ENCODE measurements at places on chromosomes 7 and 10. TPM values are rescaled to one million over a fixed set of nuclear protein-coding genes. Genes with fewer than 3 reads are reported as not detected.
A peak's percentile ranks its signal among the peaks of the same experiment; 100 is the strongest.

DNA sequence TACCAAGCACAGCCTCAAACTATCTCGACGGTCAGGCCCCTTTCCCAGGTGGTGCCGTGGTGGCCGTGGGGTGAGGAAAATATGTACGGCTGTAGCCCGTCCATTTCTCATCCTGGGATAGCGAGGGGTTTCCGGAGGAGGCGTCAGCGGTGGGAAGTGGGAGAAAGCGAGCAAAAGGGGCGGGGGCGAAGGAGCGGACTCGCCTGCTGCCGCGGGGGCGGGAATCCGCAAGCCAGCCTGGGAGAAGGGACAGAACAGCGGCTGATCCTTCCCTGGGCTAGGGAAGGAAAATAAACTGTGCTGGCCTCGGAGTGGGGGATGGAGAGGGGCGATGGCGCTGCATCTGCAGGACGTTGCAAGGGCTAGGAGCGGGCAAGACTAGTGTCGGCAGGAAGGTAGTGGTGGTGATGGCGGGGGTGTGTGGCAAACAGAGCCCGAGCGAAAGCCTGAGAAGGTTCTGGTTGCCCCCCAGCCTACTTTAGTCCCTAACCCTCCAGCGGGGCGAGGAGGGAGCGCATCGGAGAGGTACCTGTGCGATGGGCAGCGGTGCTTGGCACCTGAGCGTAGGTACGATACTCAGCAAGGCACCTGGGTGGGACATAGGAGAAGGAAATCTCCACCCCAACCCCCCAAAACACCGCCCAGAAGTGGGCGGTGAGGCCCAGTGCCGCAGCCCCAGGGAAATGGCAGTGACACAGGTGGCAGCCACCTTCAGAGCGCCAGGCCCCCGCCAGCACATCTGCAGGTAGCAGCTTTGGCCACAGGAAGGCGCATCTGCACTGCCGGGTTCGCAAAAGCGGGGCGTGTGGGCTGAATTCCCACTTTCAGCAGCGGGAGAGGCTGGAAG, 49.9 kb upstream of the STEAP1B start:
- peaks cover 73% of the 10 kb centered on the region for H3K27me3 ChIP-seq
- no peak overlapping the region for H3K27ac ChIP-seq
- H3K4me1 ChIP-seq, result no peaks in the 10 kb centered on the region
- no peak for DNase-seq
- H3K36me3 ChIP-seq, result no peaks in the 10 kb centered on the region

DNA sequence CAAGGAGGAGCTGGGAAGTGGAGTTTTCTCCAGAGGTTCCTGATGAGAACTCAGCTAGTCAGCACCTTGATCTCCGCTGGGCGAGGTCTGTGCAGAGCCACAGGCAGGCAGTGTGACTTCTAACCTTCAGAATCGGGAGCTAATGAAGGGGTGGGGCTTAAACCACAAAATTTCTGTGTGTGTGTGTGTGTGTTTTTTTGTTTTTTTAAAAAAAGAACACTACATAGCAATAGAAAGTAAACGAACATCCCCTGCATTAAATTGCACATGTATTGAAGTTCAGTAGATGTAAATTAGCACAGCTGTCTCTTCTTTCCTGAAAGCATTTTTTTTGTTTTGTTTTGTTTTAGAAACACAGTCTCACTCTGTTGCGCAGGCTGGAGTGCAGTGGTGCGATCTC, 46.2 kb downstream of the RBM17 start:
- no peak overlapping the region for H3K27ac ChIP-seq
- no peak overlapping the region for H3K4me3 ChIP-seq
- no peaks in the 10 kb centered on the region for H3K36me3 ChIP-seq
- peaks cover 12% of the 10 kb centered on the region for H3K4me1 ChIP-seq

PDK4 gene
- 11.7 TPM for total RNA-seq

DNA sequence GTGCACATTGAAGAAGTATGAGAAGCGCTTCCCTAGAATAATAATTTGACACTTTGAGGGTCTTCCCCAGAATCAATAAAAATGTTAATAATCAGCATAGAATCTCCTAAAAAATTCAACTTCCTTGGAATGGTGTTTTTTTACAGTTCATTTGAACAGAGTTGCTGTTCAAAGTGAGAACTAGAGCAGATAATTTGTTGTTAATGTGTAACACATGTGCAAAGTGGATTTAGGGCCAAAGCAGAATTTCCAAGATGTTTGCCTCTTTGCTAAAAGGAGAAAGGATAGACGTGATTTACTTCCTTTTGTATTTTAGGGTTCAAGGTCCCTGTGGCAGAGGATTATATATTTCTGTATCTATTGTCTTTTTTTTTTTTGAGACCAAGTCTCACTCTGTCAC, 73.8 kb downstream of the ZNF277 start:
- H3K4me1 ChIP-seq, result peaks cover 19% of the 10 kb centered on the region
- DNase-seq, result no peak
- no peak overlapping the region for H3K4me3 ChIP-seq
- H3K27me3 ChIP-seq, result no peaks in the 10 kb centered on the region
- no peaks in the 10 kb centered on the region for H3K36me3 ChIP-seq

- H3K27ac ChIP-seq, result no peak overlapping the region
- peaks cover 4% of the 10 kb centered on the region for H3K27me3 ChIP-seq
- DNase-seq, result no peak
- H3K36me3 ChIP-seq, result no peaks in the 10 kb centered on the region
- no peak overlapping the region for H3K4me3 ChIP-seq
- H3K4me1 ChIP-seq, result peaks cover 8% of the 10 kb centered on the region
Observed at GRCh38 chr10:47025253-47025539, 114.0 kb downstream of the PTPN20 start.

GRCh38 chr7:135562720-135563119, 5.0 kb downstream of the NUP205 start:
- peak overlapping the region; percentile 60 for H3K4me3 ChIP-seq
- DNase-seq, result no peak
- peaks cover 16% of the 10 kb centered on the region for H3K36me3 ChIP-seq
- H3K4me1 ChIP-seq, result peaks cover 9% of the 10 kb centered on the region

- peak; percentile 25 for DNase-seq
- no peak overlapping the region for H3K4me3 ChIP-seq
- no peaks in the 10 kb centered on the region for H3K4me1 ChIP-seq
Observed at GRCh38 chr10:11442001-11442773, 169.3 kb downstream of the USP6NL start.

DNA sequence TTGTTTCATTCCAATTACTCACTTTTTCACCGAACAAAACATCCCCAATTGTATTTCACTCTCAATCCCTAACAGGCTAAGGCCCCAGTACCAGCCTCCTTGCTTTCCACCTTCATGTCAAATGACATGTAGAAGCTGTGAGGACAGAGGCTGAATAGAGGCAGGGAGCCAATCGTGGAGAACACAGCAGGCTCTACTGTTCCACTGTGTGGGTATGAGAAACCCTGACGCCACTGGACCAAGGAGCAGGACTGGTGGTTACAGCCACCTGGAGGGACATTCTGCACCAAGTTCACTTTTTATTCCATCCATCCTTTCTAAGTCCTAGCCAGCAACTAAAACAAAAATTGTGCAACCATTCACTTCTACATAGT, 502.8 kb downstream of the SORCS1 start:
- no peaks in the 10 kb centered on the region for H3K27me3 ChIP-seq
- no peak overlapping the region for H3K27ac ChIP-seq
- no peaks in the 10 kb centered on the region for H3K4me1 ChIP-seq
- no peak for DNase-seq
- H3K36me3 ChIP-seq, result no peaks in the 10 kb centered on the region

CHN2 gene
- 34.0 TPM for total RNA-seq
